ENCODE measurements at places on chromosomes 12 and 14. TPM values are rescaled to one million over a fixed set of nuclear protein-coding genes. Genes with fewer than 3 reads are reported as not detected.

KRT6C gene
- total RNA-seq = not detected

NFATC4 gene
- 71.4 TPM for total RNA-seq

EID3 gene
- 20.3 TPM for total RNA-seq

RNASE7 gene
- total RNA-seq = not detected

FBXO34 gene
- 18.8 TPM for total RNA-seq

CAPZA3 gene
- total RNA-seq = not detected

MORN3 gene
- total RNA-seq = not detected

SIX4 gene
- 3.9 TPM for total RNA-seq

RPL10L gene
- not detected for total RNA-seq

DEPDC4 gene
- 0.95 TPM for total RNA-seq

NRDE2 gene
- total RNA-seq = 24.8 TPM

CLEC4D gene
- not detected for total RNA-seq

CLEC4C gene
- not detected for total RNA-seq

CLEC7A gene
- total RNA-seq = 8.7 TPM

GZMB gene
- 2.9 TPM for total RNA-seq

RBM25 gene
- total RNA-seq = 48.3 TPM

CEP83 gene
- 12.1 TPM for total RNA-seq

GYS2 gene
- not detected for total RNA-seq

PYGL gene
- total RNA-seq = 63.4 TPM

TAPBPL gene
- total RNA-seq = 40.5 TPM

ADSS1 gene
- 10.0 TPM for total RNA-seq

EPYC gene
- total RNA-seq = not detected

KCTD10 gene
- 30.2 TPM for total RNA-seq

KRT3 gene
- not detected for total RNA-seq

IGF1 gene
- 17.3 TPM for total RNA-seq

KIF26A gene
- 7.1 TPM for total RNA-seq

NTF3 gene
- 1.4 TPM for total RNA-seq
